Right lobe of liver (tissue), 6 donors: ENCODE measurements at places on chromosomes 2 and 18.

GRCh38 chr18:8724452-8724851 is 19.1 kb downstream of the MTCL1 start:
- no peak for DNase-seq

DNA sequence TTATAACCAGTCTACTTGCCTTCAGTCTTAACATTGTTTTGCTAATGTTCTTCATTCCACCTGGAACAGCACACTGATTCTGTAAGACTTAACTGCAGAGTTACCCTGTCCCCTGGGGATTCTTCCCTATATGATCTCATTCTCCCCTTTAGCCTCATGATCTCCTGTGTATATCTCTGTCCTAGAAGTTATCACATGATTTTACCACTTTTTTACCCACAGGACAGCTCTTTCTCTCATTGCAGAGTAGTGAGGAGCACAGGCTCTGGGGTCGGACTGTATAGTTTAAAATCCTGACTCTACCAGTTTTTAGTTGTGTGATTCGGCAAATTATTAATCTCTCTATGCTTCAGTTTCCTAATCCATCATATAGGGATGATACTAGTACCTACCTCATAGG is 14.2 kb upstream of the EXOC6B start:
- no peak for DNase-seq

GRCh38 chr2:146262606-146263005 is 1582.2 kb upstream of the ACVR2A start:
- peak; percentile 45 for DNase-seq

DNA sequence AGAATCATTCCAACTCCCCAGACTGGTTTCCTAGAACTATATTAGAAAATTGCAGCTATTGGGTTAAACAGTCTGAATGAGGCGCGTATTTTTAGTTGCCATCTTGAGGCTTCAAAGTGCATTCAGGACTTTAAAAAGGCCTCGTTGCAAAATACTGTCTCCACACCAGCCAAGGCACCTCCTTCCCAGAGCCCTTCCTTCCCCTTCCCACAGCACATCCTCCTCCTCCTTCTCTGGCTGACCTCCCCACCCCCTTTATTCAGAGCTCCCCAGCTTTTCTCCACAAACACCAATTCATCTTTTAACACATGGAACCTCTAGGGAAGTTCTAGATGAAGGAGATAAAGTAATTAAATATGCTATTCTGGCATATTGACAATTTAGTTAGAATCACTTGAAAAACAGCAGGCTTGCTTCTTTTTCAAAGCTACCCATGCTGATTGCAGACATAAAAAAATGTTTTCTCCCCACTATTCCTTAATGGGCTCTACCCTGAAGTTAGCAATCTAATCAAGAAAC is 90.3 kb downstream of the RTP5 start:
- no peak for DNase-seq

DNA sequence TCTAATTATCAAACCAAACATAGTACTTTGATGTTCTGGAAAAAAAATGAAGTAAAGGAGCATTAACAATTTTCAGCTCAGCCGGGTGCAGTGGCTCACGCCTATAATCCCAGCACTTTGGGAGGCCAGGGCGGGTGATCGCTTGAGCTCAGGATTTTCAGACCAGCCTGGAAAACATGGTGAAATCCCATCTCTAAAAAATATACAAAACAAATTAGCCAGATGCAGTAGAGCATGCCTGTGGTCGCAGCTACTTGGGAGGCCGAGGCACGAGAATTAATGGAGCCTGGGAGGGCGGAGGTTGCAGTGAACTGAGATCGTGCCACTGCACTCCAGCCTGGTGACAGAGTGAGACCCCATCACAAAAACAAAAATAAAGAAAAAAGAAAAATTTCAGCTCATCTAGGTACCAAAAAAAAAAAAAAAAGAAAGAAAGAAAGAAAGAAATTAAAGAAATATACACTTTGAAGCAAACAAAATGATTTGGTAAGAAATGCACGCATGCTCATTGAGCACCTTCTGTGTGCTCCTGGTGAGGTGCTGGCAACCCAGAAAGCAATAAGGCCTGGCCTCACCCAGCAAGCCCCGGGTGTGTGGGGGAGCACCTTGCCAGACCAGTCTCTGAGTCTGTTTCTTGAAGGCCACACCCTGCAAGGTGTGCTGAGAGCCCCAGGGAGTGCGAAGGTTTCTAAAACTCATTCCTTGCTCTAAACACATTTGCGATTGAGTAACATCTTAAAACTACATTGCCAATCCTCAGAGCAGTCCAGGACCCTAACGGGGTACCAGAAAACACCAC is 133.5 kb downstream of the TFCP2L1 start:
- DNase-seq = no peak

DNA sequence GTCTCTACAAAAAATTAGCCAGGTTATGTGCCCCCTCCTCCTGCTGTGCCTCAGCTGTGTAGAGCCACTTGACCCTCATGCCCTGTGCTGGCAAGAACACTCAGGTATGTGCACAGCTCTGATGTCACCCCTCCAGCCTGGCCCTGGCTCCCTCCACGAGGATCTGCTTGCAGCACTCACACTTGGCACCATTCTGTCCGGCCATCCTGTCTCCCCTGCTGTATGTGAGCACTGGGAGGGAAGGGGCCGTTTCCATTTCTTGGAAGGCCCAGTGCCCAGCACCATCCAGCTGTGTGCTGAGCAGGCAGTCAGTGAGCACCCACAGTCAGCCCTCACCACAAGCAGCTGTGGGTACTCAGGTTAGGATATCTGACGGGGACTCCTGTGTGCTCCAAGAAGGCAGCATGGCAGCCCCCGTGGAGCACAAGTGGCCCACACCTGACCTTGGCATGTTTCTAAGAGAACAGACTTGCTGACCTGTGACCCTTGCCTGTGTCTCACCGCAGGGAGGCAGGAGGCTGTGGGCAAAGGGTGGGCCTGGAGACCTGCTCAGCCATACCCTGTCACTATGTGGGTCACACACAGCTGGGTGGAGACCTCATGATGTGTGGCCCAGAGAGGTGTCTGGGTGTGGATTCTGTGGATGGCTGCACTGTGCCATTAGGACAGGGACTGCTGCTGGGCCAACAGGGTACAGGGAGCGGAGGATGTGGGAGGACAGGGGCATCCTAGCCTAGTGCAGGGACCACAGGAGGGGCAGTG is 31.5 kb downstream of the USP34 start:
- DNase-seq = peak; percentile 55

DNA sequence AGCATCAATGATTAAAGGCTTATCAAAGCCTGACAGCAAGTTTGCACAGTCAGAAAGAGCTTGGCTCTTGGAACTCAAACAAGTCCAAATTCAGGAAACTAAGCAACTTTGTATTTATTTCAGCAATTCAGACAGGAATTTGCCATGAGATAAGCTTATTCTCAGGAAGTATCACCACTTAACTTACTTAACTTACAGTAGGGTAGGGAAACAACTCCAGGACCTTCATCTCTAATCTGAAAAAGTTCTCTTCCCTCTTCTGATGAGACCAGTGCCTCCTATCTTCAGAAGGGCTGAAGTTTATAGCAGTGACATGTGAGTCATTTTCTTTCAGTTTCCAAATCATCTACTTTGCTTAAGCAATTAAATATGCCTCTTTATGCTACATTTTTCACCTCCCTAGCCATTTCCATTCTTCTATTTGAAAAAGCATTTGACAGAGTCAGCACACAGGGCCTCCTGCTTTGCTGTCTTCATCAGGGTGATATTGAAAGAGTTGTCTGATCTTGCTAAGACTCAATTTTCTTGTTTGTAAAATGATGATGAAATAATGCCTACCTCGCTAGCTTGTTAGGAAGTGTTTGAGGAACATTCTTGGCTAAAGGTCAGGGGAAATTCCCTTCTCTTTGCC is 389.5 kb downstream of the RND3 start:
- no peak for DNase-seq
